Esophagus muscularis mucosa (tissue), 4 donors: ENCODE measurements at places on chromosomes 16 and 17. TPM values are rescaled to one million over a fixed set of nuclear protein-coding genes. Genes with fewer than 3 reads are reported as not detected.
A peak's percentile ranks its signal among the peaks of the same experiment; 100 is the strongest.

The CCL15 gene
- total RNA-seq: not detected

The KRTAP1-5 gene
- total RNA-seq: not detected

The CTNS gene
- total RNA-seq: 16.7 TPM

The STX8 gene
- total RNA-seq: 104 TPM

The HSBP1 gene
- 12.0 TPM for total RNA-seq

The KRT222 gene
- total RNA-seq: 3.0 TPM

The CD300E gene
- total RNA-seq: 5.0 TPM

The PRCD gene
- total RNA-seq: 5.1 TPM

The SHBG gene
- 0.83 TPM for total RNA-seq

The PIPOX gene
- total RNA-seq: 3.8 TPM

- no peak for DNase-seq
These were observed 47.3 kb downstream of the ZCCHC14 start for GRCh38 chr16:87445486-87445885.

GRCh38 chr16:77721752-77722308, 484 bp upstream of the NUDT7 start:
- DNase-seq: no peak

DNA sequence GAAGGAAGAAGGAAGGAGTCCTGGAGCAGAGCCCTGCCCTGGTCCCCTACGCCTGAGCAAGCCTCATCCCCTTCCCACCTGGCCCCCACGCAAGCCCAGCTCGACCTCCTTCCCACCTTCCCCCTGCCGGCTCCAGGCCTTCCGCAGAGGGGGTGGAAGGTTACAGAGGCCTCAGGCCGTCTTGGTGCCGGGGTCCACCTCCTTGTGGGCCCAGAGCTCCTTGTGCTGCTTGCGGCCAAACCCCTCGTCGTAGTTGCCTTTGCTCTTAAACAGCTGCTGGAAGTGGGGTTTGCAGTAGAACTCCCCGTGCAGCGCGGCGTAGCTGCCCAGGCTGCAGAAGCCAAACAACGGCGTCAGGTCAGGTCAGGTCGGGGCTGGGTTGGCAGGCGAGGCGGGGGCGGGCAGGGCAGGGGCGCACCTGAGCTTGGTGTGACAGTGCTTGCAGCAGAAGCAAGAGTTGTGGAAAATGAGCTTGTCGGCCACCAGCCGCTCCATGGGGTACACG, 1.5 kb downstream of the LIMD2 start:
- no peak for DNase-seq

DNA sequence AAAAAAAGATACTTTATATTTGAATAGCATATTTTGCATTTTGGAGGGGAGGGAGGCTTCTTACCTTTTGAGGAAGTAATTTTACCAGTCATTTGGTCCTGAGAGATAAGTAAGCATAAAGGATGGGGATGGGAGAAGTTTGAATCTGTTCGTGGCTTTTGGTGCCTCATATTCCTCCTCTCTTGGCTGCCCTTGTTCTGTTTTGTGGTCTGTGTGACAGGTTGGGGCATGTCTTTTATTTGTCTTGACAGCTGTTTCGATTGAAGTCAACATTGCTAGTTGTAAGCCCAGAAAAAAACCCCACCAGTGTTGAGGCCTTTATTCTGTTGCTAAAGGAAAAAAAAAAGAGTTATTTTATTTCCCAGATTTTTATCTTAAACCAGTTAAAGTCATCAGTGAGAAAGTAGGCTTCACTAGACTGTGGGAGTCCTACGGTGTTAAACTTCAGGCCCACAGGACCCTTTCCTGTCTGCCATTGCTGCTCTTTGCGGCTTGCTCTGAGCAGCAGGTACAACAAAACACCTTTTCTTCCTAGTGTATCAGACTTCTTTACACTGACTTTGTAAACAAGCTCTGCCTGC, 11.4 kb downstream of the SLC7A6 start:
- DNase-seq: no peak

- no peak for DNase-seq
These were observed 92.6 kb downstream of the DNAH17 start for GRCh38 chr17:78484271-78485246.

DNA sequence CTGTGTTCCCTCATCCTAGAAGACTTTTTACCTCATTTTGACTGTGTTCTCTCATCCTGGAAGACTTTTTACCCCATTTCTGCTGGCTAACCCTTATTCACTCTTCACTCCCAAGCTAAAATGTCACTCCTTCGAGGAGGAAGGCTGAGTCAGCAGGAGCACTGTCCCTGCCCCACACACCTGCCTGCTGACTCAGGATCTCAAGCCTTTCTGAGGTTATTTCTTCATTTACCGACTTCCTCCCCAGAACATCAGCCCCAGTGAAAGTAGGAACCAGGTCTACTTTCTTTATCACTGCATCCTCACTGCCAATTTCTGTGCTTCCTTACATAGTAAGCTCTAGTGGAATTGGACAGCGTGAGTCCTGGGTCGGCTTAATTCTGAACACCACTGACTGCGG, 220.6 kb downstream of the HS3ST4 start:
- no peak for DNase-seq

- no peak for DNase-seq
These were observed 4.3 kb downstream of the CTRL start for GRCh38 chr16:67927131-67927941.

- DNase-seq: no peak
These were observed 659.9 kb upstream of the SOX9 start for GRCh38 chr17:71460943-71461342.

DNA sequence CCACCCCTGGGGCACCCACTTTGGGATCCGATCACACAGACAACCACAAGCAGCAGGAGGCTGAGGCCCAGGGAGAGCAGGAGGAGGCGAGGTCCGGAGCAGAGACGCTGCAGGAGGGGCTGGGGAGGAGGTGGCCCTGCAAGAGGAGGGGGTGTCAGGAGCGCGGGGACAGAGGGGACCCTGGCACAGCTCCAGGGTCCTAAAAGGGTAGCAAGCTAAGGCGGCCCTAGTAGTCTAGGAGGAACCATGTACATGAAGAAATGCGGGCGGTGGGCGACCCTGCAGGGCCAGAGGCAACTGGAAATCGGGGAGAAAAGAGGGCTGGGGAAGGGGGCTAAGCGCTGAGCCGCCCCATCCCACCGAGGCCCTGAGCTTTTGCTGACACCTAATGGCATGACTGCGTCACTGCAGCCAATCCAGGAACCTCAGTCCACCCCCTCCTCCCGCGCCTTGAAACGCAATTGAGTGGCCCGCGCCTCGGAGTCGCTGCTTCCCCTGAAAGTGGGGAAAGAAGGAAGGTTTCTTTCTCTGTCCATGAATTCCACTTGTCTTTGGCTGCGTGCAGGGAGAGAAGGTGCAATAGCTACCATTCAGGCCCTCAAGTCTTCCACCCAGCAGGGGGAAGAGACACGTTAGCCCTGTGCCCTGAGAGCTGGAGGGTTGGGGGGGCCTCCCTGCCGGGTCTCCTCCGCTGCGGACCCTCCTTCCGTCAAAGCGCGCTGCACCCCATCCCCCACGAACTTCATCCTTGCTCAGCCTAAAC, 1.8 kb downstream of the ASGR1 start:
- DNase-seq: no peak

- no peak for DNase-seq
These were observed 11.6 kb downstream of the LRRC3C start for GRCh38 chr17:39939106-39939505.

- no peak for DNase-seq
These were observed 3.7 kb upstream of the LYZL6 start for GRCh38 chr17:35947156-35947585.

- no peak for DNase-seq
These were observed 46.9 kb upstream of the RASD1 start for GRCh38 chr17:17542906-17543635.

- no peak for DNase-seq
These were observed 80.6 kb upstream of the RCVRN start for GRCh38 chr17:9985646-9986045.

- no peak for DNase-seq
These were observed 1.5 kb downstream of the CFAP20 start for GRCh38 chr16:58127634-58128033.

DNA sequence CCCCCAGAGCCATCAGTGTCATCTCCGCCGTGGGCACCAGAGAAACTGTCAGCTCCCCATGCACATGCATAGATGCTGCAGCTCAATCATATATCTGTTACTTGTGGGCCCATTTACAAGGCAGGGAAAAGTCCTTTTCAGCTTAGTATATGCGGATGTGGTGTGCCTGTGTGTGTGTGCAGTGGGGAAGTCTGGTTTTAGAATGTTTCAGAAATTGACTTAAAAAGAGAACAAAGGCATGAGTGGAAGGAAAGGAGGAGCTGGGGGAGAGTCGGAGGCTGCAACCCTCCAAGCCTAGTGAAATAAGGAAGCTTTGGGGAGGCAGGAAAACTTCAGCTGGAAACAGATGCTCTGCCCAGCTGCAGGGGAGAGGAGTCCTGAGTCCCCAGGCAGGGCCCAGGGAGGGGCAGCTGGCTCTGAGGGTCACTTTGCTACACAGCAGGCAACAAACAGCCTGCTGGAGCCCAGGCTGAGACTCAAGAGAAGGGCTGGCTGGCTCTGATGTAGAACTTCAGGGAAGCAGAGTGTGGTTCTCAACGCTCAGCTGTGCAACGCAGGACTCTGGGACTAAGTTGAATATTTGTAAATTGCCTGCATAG, 11.1 kb upstream of the CD300LD start:
- no peak for DNase-seq

DNA sequence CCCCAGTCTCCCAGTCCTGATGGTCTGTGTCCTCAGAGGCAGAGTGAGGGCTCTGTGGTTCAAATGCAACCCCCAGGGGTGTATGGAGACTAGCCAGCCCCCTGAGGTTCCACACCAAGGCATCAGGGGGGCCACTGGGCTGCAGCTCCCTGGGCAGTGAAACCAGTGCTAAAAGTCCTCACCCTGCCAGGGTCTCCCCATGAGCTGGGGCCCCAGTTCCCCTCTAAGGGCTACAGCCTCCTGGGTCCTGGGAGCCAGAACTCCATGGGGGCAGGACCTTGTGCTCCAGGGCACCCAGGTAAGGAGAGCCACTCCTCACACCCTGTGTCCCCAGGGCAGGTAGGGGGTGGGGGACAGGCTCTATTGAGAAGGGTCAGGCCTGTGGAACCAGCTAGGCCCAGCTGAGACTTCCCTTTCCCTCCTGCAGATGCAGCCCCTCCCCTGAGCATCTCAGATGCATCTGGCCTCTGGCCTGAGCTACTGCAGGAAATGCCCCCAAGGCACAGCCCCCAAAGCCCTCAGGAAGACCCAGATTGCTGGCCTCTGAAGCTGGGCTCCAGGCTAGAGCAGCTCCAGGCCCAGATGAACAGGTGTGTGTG, 6.4 kb upstream of the DCAF7 start:
- no peak for DNase-seq

- peak; percentile 82 for DNase-seq
These were observed 4.7 kb downstream of the FAM20A start for GRCh38 chr17:68596411-68596945.

GRCh38 chr17:44773140-44773539, 14.4 kb downstream of the ADAM11 start:
- DNase-seq: no peak

DNA sequence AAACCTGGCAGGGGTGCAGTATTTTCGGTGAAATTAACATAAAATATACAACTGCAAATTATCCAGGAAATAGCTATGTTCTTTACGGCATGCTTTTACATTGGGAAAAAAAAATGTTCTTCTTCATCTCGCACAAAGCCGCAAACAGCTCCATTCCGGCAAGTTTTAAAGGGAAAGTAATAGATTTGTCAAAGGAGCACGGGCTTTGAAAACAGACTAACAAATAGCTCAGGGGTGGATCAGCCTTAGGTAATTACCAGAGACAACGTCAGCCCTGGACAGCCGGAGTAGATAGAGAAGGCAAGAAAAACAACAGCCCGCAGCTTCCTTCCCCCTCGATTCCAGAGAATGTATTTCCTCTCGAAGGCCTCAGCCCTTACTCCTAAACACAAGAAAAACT, 222.5 kb downstream of the C16orf78 start:
- DNase-seq: no peak

- DNase-seq: no peak
These were observed 26.1 kb upstream of the ZNHIT3 start for GRCh38 chr17:36460265-36460937.

- DNase-seq: no peak
These were observed 52.0 kb upstream of the LHX1 start for GRCh38 chr17:36885153-36885735.

GRCh38 chr16:78709137-78709884, 609.9 kb downstream of the WWOX start:
- no peak for DNase-seq

DNA sequence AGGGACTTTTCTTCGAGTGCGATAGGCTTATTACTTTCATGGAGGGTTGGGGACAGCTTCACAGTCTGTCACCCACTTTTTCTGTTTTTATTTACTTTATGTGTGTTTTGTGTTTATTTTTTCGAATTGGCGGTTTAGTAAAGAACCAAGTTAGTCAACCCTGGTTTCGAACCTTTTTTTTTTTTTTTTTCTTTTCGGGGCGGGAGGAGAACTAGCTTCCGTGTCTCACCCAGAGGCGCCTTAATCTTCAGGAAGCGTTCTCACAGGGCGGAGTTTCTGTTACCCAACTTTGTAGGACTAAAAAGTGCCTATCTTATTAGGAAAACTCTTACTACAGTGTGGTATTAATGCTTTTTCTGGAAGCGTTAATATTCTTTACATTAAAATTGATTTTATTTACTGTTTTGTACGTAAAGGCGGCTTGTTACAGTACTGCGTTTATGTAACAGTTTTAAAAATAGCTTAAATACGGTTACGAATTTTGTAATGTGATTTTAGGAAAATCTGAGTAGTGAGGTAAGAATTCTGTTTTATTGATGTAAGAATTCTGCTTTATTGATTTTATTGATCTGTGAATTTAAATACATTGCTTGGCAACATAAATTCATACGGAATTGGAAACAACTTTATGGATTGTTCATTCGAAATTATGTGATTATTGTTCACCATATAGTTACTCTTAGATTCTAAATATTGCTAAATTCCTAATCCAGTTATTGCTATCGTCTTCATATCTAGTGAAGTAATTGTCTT, 885 bp downstream of the ZNF207 start:
- DNase-seq: no peak
